ENCODE measurements at places on chromosomes 11 and 22. TPM values are rescaled to one million over a fixed set of nuclear protein-coding genes. Genes with fewer than 3 reads are reported as not detected.
A peak's percentile ranks its signal among the peaks of the same experiment; 100 is the strongest.

- no peak for DNase-seq
Measured at GRCh38 chr11:95373241-95373640, 142.2 kb upstream of the SESN3 start.

GRCh38 chr11:1356478-1356960, 33.2 kb upstream of the BRSK2 start:
- no peak for DNase-seq

The GSC2 gene
- not detected for polyA plus RNA-seq

DNA sequence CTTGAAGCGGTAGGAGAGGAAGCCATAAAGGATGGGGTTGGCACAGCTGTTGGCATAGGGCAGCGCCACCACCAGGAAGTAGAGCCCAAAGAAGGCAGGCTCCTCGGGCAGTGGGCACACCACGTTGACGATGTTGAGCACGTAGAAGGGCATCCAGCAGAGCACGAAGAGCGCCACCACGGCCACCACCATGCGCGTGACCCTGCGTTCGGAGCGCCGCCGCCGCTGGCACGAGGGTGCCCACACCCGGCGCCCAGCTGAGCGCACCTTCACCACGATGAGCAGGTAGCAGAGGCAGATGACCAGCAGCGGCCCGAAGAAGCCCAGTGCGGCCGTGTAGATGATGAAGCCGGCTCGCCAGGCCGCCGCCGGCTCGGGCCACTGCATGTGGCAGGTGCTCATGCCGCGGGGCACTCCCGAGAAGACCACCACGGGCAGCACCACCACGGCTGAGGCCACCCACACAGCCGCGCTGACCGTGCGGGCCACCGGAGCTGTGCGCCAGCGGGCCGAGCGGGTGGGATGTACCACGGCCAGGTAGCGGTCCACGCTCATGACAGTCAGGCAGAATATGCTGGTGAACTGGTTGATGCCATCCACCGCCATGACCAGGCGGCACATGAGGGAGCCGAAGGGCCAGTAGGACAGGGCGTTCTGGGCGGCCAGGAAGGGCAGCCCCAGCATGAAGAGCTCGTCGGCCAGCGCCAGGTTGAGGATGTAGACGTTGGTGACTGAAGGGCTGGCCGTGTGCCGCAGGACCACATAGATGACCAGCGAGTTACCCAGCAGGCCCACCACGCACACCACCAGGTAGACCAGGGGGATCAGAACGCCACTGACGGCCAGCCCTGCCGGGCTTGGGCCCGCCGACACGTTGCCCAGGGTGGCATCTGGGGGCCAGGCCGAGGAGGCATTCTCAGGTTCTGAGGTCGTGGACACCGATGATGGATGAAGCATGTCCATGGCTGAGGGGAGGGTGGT, 5.1 kb downstream of the SSTR3 start:
- no peak for DNase-seq

GRCh38 chr22:41301085-41302020, at the start of gene ZC3H7B:
Gene ZC3H7B (plus strand): TSS chr22:41301525. CDS start chr22:41320661, 19,136 bp downstream.
- peak; percentile 87 for DNase-seq

GRCh38 chr11:75214411-75214821, 26.2 kb upstream of the TPBGL start:
- peak; percentile 91 for DNase-seq

- no peak for DNase-seq
Measured at GRCh38 chr11:83355391-83355790, 69.2 kb upstream of the CCDC90B start.

- DNase-seq = no peak
Measured at GRCh38 chr11:130886704-130887103, 29.6 kb downstream of the SNX19 start.

The FAM111B gene
- 14.2 TPM for polyA plus RNA-seq

DNA sequence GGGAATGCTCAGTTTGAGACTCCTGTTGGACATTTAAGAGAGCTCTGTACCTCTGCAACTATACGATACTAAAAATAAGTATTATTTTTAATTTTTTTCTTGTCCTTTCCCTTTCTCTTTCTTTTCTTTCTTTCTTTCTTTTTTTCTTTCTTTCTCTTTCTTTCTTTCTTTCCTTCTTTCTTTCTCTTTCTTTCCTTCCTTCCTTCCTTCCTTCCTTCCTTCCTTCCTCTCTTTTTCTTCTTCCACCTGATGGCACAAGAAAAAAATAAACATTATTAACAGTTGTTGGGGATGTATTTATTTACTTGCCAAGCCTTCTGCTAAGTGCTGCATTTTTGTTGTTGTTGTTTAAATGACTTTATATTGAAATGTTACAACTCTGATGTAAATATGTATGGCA, 39.5 kb downstream of the GRAMD1B start:
- DNase-seq = no peak

GRCh38 chr22:43308060-43308830, 34.9 kb downstream of the SCUBE1 start:
- DNase-seq = no peak

The BACE1 gene
- polyA plus RNA-seq = 55.9 TPM

DNA sequence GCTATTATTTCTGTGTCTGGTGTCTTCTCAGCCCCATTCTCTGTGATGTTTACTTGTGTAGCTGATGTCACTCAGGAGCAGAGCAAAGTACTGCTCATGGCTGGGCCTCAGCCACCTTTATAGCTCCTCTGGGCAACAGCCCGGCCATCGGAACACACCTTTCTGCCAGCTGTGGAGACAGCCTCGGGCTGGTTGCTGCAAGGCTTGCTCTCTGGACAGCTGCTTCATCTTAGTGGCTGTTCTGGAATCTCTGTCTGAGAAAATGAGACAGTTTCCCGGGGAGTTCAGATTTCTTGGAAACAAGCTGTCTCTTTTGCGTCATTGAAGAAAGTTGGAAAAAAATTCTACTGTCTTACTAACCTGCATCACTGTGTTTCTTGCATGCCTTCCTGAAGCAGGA, 20.0 kb downstream of the THY1 start:
- DNase-seq = no peak

DNA sequence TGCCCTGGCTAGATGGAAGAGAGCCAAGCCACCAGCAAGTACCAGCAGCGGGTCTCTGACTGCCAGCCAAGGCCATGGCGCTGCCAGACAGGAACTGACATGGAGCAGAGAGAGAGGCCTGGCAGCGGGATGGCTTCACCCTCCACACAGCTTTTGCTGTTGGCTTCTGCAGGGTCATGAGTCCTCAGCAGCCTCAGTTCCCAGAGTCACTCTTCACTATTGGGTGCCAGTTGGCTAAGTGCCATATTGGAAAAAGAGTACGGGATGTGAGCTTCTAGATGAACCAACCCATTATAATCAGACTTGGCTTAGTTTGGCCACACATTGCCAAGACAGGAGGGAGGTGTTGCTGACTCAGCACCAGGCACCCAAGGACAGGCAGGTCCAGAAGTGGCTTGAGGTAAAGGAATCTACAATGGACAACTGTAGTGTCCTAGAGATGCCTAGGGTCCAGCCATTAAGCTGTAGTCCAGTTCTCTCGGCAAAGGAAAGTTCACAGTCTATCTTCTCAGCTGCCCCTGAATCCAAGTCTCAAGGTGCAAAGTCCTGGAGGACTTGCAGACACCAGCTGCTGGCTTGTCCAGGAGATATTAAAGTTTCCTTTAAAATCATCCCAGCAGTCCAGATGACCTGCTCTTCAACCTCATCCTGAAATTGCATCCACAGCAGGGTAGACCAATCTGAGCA, 40.7 kb upstream of the POU2AF1 start:
- DNase-seq = no peak

The FAM181B gene
- 3.5 TPM for polyA plus RNA-seq

The ADAMTS15 gene
- polyA plus RNA-seq = 64.0 TPM

GRCh38 chr11:102457865-102458264, 5.3 kb upstream of the TMEM123 start:
- no peak for DNase-seq

The FAM83F gene
- 2.7 TPM for polyA plus RNA-seq

GRCh38 chr11:71117311-71117710, 135.1 kb downstream of the SHANK2 start:
- DNase-seq = no peak

DNA sequence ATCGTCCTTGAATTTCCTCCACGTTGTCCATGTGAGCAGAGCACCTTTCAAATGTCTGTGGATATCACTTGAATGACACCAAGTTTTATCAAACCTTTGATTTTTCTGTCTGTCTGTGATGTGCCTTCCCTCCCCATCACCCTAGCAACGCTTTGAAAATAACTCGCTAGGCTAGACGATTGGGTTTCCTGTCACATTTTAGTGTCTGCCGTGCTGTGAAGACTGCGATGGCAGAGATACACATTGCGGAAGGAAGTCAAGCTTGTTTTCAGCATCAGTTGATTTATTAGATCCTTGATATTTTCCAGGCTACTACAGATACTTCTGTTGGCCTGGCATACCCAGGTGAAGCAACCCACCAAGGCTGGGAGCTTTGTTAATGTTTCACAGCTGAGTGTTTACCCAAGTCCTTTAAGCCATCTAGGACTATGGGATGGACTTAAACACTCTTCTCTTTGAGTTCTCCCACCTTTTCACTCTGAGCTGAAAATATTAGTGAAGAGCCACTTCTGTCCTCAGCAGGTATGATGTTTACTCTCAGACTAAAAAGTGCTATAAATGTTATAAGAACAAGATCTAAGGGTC, 93.6 kb upstream of the CD44 start:
- DNase-seq = peak; percentile 22

The SLC6A5 gene
- 0.19 TPM for polyA plus RNA-seq

DNA sequence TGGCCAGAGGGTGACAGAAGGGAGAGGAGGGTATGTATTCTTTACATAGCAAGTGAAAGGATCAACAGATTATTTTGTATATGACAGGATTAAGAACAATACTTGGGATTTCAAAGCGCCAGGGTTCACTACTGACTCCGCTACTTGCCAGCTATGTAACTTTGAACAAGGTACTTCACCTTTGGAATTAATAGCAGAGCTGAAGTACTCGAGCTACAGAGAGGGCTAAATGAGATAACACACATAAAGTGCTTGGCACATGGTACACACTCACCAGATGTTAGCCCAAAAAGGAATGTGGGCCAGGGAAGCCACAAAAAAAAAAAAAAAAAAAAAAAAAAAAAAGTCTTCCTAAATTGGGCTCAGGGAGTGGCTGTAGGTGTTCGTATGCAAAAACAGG, 408.4 kb downstream of the BUD13 start:
- DNase-seq = no peak

DNA sequence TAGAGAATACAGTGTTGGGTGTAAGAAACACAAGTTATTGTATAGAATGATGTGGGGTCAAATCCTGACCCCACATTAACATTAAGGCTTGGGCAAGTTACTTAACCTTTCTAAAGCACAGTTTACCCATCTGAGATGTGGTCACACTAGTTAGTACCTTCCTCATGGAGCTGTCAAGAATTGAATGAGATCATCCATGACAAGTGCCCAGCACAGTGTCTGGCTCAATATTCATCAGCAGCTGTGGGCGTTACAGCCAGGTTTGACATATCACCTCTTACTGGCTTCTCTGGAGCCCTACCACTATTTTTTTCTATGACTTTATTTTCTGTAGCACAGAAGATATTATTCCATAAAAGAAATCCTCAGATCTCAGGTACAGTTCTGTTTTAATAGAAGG, 57.2 kb downstream of the SC5D start:
- no peak for DNase-seq

The C22orf42 gene
- not detected for polyA plus RNA-seq

The GPR137 gene
- polyA plus RNA-seq = 46.2 TPM

The OR8G5 gene
- not detected for polyA plus RNA-seq

The MLC1 gene
- 1.1 TPM for polyA plus RNA-seq

DNA sequence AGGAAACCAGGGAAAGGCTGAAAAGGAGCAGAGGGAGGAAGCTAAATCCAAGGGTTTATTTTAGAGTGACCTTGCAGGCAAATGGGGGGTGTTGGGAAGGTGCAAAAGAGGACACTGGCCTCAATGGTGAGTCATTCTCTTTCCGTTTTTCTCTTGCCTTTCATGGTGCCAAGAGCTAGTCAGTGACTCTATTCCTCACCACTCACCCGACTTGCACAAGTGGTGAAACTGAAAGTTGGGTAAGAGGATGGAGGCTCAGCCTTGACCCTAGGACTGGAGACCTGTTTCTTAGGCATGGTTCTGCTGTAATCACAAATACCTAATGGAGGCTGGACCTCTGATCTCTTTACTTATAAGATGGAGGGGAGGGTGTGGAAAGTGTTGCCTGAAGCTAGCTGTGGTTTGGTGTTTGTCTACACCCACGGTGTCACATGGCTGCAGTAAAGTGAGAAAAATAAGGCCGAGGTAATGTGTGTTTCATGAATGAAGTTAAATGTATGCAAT, 67.3 kb upstream of the CREB3L1 start:
- DNase-seq = no peak

DNA sequence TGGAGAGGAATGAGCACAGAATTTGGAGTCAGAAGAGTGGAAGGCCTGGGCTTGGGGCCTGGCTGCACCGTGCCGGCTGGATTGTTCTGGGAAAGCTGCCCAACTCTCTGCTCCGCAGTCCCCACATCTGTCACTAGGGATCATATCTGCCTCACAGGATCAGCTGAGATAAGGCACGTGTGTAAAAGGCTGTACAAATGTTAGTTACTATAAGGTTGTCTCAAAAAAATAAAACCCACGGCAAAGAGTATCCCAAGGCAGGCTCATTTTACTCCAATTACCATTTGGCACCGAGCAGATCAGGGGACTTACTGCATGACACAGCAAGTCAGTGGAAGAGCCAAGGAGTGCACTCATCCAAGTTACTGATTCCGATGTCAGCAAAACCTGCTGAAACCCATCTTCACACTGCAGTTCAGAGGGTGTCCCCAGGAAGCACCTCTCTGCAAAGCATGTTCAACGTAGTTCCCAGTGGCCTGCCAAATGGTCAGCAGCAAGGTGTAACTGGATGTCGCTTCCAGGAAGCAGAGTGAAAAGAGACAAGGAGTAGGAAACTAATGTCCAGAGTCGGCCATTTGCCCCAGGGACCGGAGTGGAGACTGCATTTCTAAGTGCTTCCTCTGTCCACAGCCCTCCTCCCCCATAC, 18.1 kb upstream of the MRTFA start:
- DNase-seq = no peak

GRCh38 chr22:20887375-20887774, 28.6 kb downstream of the SNAP29 start:
- DNase-seq = no peak

The RAG1 gene
- polyA plus RNA-seq = 3.7 TPM

DNA sequence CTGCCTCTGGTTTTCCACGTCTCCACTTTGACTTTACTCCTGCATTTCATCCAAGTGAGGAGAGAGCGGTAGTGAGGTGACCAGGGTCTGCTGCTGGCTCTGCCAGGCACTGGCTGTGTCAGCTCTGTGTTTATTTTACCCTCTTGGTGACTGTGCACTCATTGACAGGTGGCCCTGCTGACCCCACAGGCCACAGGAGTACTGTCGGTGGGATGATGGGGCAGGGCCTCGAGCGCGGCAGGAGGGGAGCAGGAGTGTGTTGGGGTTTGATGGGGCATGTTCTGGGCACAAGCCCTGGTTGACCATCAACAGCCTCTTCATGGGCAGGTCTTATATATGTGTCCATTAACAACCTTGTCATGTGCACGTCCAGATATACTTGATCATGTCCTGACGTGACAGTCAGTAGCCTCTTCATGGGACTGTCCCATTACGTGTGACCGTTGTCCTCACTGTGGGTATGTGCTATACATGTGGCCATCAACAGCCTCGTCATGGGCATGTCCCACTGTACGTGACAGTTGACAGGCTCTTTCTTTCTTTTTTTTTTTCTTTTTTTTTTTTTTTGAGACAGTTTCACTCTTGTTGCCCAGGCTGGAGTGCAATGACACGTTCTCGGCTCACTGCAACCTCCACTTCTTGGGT, 31.4 kb upstream of the ACR start:
- DNase-seq = no peak

Data from renal pelvis (tissue), 12 donors.